ENCODE measurements at places on chromosomes 2 and 18.

DNA sequence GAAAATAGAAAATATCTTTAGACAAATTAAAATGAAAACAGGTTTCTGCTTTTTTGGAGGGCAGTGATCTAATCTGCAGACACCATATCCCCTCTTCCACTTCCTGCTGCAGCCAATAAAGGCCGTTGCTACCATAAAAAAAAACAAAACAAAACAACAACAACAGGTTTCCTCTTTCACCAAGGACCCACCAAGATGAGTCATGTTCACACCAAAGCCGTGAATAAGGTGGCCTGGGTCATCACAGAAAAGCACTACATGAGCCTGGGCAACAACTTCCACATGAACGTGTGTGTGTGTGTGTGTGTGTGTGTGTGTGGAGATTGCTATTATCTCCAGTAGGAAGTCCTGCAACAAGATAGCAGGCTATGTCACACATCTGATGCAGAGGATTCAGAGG, 24.8 kb upstream of the TFCP2L1 start:
- peak; percentile 36 for DNase-seq

DNA sequence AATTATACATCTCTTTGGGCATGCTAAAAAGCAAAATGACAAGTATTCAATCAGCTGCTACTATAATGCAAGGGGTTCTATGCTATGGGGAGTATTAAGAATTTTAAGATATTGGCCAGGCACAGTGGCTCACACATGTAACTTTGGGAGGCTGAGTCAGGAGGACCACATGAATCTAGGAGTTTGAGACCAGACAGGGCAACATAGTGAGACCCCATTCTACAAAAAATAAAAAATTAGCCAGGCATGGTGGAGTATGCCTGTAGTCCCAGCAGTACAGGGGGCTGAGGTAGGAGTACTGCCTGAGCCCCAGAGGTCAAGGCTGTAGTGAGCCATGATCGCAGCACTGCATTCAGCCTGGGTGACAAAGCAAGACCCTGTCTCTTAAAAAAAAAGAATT, 5.5 kb upstream of the KIAA2012 start:
- DNase-seq, result no peak

DNA sequence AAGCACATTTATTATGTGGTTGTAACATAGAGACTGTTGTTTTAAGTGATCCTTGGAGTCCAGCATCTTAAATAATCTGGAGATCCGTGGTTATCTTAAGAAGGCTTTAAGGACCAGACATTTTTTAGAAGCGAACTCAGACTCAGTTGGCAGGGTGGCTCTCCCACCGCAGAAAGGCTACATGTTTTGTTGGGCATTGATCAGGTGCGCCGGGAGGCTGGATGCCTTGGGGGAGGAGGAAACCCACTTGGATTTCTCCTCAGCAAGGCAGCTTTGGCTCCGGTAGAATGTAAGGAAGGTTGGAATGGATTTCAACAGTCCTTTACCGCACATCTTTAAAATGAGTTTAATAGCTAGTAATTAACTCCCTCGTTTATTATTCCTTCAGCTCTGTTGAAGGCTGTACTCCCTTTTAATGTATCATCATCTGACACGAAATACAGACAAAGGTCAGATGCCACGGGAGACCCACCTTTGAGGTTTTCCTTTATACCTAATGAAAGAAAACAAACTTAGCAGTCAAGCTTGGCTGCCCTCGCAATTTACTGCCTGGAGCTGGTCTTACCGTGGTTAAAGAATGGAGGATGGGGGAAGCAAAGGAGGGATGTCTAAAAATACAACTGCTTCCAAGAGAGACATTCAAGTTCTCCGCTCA, 1.2 kb downstream of the TMEM200C start:
- DNase-seq, result no peak

DNA sequence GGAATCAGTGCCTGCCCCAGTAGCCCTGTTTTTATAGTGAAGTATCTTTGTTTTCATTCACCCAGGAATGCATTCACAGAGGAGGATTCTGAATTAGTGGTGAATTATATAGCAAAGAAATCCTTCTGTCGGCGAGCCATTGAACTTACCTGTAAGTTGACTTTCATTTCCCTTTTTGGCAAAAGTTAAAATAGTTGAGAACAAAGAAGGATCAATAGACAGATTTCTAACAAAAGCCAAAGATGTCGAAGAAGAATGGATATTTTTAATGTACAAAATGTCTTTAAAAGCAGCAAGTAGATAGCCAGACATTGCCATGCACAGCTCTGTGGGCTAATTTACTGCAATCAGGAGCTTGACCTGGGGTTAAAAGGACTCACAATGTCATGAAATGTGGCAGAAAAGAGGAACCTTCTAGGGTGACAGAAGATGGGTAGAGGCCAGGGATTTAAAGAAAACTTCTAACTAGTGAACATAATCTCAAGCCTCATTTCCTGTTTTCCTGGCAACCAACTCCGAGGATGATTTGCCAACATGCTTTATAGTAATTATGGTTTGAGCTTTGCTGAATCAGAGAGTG, 53.8 kb upstream of the TMEM87B start:
- DNase-seq, result no peak

- DNase-seq, result no peak
Measured at GRCh38 chr2:239868556-239869181, 156.5 kb downstream of the NDUFA10 start.

DNA sequence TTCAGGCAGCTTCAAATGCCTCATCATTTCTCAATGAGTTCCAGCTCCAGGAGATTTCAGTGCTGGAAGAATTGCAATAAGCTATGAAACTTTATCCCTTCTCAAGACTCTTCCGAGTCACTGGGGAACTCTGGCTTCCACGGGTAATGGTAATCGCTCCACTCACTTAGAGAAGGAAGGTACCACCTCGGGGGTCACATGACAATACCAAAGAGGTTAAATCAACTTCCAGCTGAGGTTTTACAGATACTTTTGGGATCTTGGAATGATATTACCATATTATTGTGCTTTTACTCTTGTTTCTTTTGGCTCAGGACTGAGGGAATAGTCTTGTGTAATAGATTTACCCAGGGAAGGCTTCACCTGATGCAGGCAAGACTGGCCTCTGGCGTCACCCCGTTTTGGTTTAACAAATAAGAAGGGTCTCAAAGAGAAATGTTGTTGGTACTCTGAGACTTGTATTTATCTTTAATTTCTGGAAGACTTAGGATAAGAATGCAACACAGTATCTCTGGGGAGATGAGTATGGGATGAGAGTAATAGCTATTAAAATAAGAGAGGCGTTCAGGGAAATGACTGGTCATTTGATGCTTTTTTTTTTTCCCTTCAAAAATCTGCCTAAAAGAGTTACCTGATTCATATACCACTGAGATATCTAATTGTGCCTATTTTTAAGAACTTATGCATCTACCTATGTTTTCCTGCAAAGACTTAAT, 316.9 kb upstream of the ZEB2 start:
- DNase-seq, result no peak

DNA sequence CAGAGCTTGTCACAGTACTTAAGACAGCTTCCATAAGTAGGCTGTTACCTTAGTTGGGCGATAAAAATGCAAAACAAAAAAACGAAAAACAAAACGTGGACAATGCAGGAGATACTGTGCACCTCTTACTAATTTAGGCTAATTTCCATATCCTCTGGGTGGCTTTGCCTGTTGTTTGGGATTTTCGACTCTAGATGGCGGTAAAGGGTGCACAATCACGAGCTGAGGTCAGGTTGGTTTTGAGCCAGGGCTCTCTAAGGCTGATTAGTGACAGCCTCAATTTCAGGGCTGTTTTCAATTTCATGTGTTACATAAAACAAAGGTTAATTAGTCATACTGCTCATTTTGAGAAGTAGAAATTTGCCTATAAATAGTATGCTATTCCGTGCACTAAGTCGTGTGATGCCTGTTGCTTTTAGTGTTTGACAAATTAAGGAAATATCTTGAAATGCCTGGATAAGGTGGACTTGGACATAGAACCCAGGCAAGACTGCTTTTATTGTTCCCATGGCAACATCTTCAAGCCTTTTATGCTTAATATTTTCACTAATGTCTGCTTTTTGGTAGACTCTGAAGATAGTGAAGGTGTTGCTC, 493.1 kb downstream of the SOCS6 start:
- peak; percentile 45 for DNase-seq

GRCh38 chr18:68797871-68798270, at the start of gene CCDC102B:
CCDC102B (plus strand) TSS chr18:68798080; CDS start chr18:68836764, 38,684 bp downstream.
- DNase-seq, result no peak

Measured in epithelial cell of esophagus (primary cell).